A673 (cell line): ENCODE measurements at places on chromosomes 1 and 21. TPM values are rescaled to one million over a fixed set of nuclear protein-coding genes. Genes with fewer than 3 reads are reported as not detected.

- DNase-seq: no peak
Observed at GRCh38 chr1:160362168-160362957, 4.5 kb upstream of the NHLH1 start.

- no peak for DNase-seq
Observed at GRCh38 chr1:224866940-224867339, 62.5 kb upstream of the DNAH14 start.

GRCh38 chr1:54615531-54616279 is 7.6 kb downstream of the FAM151A start:
- no peak for DNase-seq

- no peak for DNase-seq
Observed at GRCh38 chr1:56355422-56355821, 223.9 kb downstream of the PLPP3 start.

DNA sequence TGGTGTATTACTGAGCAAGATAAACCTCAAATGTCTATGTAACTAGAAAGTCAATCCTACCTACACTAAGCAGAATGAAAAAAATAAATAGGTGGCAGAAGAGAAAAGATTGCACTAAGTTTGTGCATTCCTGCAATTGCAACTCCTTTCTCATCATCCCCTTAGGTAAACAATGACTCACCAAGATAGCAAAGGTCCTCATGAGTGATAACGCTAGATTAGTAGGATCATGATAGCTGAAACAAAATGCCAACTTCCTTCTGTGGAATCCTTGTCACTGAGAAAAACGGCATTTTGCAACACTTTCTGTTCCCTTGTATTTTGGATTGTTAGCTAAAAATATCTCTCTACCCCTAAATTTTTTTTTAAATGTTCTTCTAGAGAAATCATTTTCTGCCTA is 20.0 kb upstream of the FCER1A start:
- DNase-seq: no peak

- peak; percentile 3 for DNase-seq
Observed at GRCh38 chr1:117919376-117919775, 10.0 kb downstream of the GDAP2 start.

Gene NLRP3
- total RNA-seq: not detected in 2 replicates

DNA sequence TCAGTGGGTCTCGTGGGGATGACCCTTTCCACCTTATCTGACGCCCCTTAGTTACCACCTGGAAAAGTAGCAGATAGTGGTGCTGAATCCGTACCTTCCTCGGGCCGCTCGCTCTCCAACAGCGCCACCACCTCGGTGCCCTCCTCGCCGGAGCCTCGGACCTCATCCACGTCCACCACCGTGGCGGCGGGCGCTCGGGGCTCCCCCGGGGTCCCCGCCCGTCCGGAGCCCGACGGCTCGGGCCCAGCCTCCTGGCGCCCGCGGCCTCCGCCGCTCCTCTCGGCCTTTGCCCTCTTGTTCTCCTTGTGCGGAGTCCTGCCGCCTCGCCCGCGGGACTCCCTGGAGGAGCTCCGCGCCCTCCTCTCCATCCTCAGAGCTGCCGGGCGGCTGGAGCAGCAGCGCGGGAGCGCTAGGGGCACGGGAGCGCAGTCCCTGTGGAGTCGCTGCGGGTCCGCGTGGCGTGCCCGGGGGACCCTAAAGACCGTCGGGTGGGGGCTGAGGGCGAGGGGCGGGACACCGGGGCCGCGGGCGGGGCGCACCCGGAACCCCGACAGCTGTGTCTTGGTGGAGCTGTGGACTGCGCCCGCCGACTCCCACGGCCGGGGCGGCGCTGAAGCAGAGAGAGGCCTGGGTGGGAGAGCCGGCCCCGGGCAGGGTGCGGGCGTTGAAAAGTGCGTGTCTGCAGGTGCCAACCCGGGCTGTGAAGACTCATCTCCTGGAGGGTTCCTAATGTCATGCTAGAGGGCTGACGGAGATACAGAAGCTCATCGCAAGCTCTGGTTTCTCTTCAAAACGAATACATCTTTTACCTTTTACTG is at the start of gene NPHS2:
Gene NPHS2, minus strand, starts transcription at position 452 of the 818 bp plus-strand sequence. Its CDS starts 84 bp downstream, at position 368.
- DNase-seq: no peak

DNA sequence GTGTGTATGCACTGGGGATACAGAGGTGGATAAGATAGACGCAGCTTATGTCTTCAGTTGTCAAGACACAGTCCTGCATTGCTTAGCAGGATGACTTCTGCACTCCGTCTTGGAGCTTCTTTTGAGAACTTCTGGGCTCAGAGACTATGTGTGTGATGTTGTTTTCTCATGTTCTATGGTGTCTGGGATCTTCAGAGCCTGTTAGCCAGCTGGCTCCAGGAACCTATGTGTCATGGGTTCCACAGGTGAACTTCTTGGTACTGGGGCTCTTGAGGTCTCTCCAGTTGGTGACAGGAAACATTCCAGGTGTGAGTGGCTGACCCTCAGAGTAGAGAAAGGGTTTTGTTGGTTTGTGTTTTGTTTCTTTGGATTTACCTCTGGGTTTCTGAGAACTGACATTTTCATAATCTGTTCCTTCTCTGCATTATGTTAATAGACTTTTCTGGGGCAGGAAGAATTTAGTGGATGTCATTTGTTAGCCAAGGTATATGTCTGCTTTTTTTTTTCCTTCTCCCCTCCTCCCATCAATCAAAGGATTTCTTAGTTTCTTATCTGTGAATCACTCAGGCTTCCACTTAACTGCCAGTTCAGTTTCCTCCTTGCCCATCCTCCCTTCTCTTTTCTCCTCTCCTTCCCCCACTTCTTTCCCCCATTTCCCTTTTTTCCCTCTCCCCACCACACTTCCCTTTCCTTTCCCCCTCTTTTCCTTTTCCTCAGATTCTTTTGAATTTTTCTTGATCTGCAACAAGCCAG is 18.1 kb downstream of the FGGY start:
- DNase-seq: no peak

GRCh38 chr1:34709547-34709946 is 45.3 kb upstream of the GJB5 start:
- DNase-seq: peak; percentile 17

Gene CACNA1S
- total RNA-seq: not detected in 2 replicates
